Tongue (tissue), 3 donors: ENCODE measurements at places on chromosomes 1 and 21.
A peak's percentile ranks its signal among the peaks of the same experiment; 100 is the strongest.

DNA sequence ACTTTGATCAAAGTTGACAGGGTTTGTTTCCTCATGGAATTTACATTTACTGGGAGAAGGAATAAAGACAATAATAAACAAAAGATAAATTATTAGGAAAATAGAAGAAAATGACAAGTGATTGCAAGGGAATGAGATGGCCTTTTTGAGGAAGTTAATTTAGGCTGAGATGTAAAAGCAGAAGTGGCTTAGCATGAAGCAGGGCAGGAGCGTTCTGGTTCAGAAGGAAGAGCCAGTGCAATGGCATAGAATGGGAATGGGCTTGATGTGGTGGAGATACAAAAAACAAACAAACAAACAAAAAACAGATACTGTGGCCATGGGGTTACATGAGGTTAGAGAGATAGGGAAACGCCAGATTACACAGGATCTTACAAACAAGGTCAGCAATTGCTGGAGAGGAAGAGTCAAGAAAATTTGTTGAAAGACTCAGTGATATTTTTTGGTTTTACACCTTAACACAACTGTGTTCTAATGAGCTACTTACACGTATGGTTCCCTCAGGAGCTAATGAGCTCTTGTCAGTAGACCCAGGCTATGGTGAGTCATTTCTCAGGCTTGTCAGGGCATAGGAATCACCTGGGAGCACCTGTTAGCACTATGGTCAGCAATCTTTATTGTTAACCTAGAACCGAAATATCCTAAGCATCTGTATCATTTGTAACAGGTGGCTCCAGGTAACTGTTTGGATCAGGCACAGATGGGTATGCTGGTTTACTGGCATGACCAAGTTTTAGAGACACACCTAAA is 8.7 kb upstream of the CADM3 start:
- DNase-seq = no peak

- DNase-seq = no peak
Measured at GRCh38 chr1:232624546-232625281, 5.2 kb downstream of the SIPA1L2 start.

DNA sequence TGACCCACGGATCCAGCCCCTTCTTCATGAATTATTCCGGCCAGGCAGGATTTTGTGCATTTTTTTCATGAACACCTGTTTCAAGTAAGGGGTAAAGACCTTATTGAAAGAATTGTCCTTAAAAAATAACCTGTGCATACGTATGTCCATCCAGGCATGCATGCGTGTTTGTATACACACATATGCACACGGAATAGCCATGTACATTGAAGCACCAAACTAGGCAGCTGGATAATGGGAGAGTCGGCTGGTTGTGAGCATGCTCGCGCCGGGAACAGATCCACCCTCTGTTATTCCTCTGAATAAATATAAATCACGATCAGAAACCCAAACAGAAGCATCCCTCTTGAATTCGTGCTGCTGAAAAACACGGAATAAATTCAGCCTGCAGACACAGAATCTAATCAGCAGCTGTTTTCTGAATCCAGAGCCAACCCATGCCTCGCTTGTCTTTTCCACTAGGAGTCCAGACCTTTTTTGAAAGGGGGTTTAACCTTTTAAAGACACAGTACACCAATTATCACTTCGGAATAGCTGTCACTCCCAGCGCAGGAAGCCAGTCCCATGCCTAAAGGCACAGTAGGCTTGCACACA is at the start of gene HIVEP3:
Gene HIVEP3, minus strand, starts transcription at position 473 of the 594 bp plus-strand sequence.
- DNase-seq = peak; percentile 65

DNA sequence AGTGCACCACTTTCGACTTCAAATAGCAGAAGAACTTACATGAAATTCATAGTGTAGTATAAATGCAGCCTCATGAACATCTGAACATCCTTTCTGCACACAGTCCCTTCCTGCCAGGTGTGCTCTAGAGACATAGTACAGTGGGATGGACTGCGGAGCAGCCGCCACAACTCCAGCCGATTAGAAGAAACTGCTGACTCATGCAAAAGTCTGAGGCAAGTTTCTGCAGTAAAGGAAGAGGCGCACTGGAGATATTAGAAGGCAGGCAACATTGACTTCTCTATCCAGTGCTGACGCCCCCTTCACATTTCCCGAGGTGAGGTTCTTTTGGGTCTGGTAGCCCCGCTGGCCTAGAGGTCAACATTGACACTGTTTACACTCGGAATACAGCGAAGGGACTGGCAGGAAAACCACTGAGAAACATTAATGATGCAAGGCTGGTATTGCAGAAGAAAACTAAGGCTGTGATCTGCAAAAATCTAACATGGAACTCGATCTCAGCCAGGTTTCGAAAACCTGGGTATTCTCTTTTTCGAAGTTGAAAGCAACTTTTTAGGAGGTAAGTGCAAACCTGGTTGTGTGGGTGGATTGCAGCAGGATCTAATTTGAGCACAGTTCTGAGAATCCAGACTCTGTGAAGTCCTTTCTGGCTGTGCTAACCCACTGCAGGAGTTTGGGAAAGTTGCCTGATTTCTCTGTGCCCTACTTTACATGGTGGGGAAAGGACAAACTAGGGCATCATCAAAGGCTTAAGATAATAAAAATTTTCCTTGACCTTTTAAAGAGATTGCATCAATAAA is 90.7 kb downstream of the CDC7 start:
- DNase-seq = no peak

- DNase-seq = peak; percentile 14
Measured at GRCh38 chr1:209937996-209938959, at the start of gene SYT14. SYT14 (plus strand) TSS chr1:209938217; CDS start chr1:209938265, 48 bp downstream.

- no peak for DNase-seq
Measured at GRCh38 chr1:76262601-76263000, 188.1 kb downstream of the ST6GALNAC3 start.

DNA sequence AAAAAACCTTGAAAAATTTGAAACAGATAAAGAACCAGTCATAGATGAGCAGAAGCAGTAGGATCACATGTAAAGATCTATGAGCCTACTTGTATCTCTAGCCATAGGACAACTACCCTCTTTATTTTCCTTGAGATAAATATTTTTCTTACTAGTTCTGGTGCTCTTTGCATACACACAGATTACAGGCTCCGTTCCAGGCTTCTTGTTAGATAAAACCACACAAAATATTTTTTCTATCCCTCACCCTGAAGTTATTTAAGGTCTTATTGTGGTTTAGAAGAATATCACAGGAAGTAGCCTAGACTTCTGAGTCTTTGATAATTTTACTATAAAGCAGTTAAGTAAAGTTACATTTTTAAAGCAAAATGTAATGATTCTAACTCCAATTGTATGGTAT is 512.2 kb downstream of the NEGR1 start:
- no peak for DNase-seq

DNA sequence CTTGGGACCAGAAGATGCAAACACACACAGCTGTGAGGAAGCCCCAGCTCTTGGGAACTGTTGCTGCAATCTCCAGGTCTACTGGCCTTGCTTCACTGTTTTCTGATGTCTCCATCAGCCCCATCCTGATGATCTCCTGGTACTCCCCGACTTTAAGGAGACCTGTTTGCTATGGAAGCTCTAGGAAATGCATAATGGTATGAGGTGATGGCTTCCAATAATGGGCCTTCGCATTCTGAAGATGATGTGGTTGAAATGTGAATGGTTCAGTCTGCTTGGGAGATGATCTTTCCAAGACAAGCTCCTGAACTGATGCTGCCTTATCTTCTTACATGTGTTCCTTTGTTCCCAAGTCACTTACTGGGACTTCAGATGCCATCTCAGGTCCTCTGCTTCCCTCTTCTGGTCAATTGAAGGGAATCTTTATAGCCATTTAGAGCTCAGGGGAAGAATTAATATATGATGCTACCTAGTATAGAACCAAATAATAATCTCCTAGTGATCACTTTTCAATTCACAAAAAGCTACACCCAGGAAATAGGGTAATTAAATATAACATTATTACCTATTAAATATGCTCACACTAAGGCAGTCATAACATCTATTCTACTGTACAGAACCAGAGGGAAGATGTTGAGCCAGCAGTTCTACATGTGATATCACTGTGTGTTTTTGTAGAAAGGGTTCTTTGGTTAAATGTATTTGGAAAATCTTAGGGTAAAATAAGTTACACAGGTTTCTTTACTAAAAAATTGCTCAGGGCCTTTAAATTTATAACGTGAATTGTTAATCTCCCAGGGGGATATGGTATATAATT is 73.9 kb upstream of the VTCN1 start:
- peak; percentile 84 for DNase-seq

GRCh38 chr1:185603158-185603557 is 131.0 kb upstream of the HMCN1 start:
- DNase-seq = no peak

- no peak for DNase-seq
Measured at GRCh38 chr1:82695443-82695842, 894.7 kb downstream of the ADGRL2 start.

DNA sequence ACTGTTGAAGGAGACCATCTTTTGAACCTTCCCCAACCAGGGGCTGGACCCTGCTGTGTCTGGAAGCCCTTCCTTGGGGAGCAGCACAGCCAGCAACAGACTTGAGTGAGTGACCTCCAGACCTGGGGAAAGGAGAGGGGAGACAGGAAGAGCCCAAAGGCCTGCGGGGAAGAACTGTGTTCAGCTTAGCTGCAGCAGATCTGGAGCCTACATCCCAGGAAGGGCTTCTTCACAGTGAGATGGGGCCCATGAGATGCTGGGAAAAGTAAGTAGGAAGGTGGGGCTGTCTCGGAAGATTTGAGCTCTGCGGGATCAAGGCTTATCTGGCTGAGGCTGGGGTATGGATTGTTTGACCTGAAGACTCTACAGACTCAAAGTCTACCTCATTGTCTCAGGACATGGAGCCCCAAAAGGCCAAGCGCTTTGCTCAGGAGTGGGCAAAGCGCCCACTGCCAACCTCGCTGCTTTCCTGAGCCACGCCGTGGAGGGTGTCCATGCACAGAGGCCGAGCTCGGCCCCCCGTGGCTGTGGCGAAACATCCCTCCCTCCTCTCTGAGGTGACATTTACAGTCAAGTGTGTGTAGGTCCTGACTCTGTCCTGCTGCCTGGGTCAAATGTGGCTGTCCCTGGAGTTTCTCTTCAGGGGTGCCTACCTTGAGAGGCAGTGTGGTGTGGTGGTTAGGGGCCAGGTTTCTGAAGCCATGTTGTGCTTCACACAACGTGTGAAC is 24.5 kb downstream of the SPOCD1 start:
- DNase-seq = no peak

- DNase-seq = no peak
Measured at GRCh38 chr1:21625390-21626190, 43.6 kb downstream of the RAP1GAP start.

GRCh38 chr1:86207323-86207722 is 50.8 kb upstream of the COL24A1 start:
- peak; percentile 57 for DNase-seq

DNA sequence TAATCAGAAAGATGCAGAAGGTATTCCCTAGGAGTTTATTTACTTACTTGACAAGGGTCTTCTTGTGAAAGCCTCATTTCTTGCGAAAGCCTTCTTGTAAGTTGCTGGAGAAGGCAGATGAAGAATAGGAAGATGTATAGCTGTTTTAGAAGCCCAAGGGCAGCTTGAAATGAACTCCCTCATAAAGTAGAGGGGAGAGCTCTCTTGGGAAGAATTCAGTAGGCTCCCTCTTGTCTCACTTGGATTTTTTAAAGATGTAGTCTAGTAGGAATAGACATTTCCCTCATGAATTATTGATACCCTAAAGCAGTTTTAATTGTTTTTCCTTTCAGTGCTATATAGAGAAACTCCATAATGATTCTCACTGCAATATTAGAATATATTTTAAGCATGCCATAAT is 639.2 kb upstream of the CXADR start:
- DNase-seq = no peak

DNA sequence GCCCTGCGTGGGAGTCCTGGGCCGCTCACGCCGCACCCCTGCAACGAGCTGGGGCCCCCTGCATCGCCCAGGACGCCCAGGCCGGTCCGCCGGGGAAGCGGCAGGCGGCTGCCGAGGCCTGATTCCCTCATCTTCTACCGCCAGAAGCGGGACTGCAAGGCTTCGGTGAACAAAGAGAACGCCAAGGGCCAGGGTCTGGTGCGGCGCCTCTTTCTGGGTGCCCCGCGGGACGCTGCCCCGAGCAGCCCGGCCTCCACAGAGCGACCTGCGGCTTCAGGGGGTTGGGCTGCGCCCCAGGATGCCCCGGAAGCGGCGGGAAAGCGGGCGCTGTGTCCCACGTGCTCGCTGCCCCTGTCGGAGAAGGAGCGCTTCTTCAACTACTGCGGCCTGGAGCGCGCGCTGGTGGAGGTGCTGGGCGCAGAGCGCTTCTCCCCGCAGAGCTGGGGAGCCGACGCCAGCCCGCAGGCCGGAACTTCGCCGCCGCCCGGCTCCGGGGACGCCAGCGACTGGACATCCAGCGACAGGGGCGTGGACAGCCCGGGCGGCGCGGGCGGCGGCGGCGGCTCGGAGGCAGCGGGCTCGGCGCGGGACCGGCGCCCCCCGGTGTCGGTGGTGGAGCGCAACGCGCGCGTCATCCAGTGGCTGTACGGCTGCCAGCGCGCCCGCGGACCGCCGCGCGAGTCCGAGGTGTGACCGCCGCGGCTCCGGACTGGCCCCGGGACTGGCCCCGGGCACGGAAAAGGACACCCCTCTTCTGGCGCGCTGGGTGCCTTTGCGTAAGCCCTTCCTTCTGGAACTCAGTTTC is 2.7 kb downstream of the FAM110D start:
- peak; percentile 69 for DNase-seq

DNA sequence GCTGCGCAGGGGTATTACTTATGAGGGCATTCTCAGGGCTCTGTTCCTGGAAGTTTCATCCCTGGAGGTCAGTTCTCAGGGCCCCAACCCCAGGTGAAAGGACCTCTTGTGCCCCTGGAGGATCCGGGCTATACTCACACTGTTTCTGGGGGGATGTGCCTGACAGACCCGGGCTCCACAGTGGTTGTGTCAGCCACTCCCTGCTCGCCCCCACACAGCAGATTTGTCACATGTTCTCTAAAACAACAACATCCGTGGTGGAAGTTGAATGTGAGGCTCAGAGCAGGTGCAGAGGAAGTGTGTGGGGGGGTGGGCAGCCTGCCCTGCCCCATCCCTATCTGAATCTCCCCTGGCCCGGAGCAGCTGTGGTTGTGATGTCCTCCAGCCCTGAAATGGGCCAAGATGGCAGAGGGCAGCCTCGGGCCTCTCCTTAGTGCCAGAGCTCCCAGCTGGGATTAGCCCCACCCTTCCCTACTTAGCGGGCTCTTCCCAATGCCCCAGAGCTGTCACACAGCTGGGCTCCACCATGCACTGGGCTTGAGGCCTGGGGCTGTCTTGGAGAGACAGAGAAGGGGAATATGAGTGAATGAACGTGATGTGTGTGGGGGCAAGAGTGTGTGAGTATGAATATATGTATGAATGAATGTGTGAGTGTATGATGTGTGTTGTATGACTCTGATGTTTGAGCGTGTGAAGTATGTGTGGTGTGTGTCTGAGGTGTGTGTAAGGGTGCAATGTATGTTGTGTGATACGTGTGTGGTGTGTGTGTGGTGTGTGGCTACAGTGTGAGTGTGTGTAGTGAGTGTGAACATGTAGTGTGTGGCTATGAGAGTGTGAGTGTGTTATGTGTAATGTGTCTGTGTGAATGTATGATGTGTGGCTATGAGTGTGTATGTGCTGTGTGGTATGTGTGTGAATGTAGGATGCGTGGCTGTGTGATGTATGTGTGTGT is 1.5 kb upstream of the FCMR start:
- DNase-seq = no peak

- no peak for DNase-seq
Measured at GRCh38 chr1:1883092-1883873, 7.6 kb downstream of the GNB1 start.
